LHCN-M2 (cell line): ENCODE measurements at places on chromosomes 16 and 17. TPM values are rescaled to one million over a fixed set of nuclear protein-coding genes. Genes with fewer than 3 reads are reported as not detected.

DNA sequence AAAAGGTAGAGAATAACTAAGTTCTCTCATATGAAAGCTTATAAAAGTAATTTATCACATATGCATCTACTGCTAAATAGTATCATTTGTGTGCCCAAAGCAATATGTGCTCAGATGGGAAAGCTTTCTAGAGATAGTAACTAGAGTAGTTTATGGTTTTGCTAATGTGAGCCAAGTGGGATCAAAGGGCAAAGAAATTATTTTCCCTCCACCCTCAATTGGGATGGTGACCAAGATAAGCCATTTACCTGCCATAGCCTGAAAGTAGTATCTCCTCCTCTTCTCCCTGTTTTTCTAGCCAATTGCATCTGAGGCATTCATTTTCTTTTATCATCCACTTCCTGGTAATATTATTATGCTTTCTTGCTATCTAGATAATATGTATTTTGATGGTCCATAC, 41.9 kb upstream of the KCNJ16 start:
- no peak for DNase-seq

- DNase-seq, result no peak
Observed at GRCh38 chr17:27547301-27547683, 83.7 kb upstream of the LGALS9 start.

- peak; percentile 91 for DNase-seq
Observed at GRCh38 chr16:67910158-67910557, 17.1 kb downstream of the PSKH1 start.

DNA sequence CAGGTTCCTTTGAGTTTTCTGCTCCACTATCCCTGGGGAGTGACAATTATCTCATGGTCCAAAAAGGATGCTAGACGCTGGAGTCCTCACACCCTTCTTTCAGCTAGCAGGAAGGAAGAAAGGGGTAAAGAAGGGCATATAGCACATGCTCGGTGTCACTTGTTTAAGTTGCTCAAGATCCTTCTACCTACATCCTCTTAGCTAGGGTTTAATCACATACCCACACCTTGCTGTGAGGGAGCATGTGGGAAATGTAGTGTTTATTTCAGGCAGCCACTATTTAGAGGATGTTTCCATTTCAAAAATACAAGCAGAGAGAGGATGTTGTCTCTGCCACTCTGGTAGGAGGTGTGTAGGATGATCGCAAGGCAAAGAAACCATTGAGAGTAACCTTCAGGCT, 4.5 kb downstream of the PRKCB start:
- DNase-seq, result no peak

DNA sequence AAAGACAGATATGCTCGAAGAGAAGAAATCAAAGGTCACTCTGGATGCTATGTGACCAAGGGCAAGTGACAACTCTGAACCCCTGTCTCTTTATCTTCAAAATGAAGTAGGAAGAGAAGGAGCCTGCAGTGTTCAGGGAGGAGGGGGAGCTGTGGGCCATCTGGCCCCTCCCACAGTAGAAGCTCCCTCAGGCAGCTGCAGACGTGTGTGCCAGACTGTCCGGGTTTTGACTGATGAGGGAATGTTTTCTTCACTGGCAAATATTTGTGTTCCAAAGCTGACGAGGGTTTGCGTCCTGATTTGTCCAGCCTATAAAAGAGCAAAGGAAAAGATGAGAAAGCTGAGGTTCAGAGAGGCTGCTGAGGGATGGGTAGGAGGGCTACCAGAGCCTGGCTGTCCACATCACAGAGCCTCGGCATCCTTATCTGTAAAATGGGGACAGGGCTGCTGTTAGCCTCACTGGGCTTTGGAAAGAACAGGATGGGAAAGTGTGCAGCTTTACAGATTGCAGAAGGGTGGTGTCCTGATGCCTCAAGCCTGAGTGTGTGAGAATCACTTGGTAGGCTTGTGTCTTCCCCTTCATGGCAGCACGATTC, 1.8 kb upstream of the GINS2 start:
- peak; percentile 32 for DNase-seq

DNA sequence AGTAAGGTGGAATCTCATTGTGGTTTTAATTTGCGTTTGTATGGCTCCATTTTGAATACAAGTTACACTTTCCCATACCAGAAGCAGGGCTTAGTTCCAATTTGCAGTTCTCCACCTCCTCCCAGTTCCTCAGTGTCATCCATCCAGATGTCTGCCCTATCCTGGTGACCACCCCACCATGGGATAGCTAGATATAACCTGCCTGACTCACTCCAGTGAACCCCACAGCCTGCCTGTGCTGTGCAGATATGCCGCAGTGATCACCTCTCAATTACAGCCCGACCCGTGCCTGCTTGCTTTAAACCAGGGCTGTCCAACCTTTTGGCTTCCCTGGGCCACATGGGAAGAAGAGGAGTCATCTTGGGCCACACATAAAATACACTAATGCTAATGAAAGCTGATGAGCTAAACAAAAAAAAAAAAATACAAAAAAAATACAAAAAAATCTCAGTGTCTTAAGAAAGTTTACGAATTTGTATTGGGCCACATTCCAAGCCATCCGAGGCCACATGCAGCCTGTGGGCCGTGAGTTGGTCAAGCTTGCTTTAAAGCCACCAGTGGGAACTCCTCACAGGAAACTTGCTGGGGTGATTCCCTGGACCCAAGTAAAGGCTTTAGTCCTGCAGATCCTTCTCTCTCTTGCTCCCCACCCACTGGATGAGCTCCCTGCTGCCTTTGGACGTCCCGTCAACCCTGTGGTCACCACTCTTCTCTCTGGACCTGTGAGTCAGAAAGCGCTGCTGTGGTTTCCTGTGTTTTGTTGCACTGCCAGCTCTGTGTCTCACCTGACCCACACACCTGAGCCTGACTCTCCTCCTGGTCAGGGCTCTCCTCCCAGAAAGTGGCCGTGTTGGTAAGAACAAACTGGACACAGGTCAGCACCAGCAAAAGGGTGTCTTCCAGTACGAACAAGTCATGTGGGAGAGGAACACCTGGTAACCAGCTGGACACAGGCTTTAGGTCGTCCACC, 83.0 kb downstream of the EMP2 start:
- DNase-seq, result no peak

DNA sequence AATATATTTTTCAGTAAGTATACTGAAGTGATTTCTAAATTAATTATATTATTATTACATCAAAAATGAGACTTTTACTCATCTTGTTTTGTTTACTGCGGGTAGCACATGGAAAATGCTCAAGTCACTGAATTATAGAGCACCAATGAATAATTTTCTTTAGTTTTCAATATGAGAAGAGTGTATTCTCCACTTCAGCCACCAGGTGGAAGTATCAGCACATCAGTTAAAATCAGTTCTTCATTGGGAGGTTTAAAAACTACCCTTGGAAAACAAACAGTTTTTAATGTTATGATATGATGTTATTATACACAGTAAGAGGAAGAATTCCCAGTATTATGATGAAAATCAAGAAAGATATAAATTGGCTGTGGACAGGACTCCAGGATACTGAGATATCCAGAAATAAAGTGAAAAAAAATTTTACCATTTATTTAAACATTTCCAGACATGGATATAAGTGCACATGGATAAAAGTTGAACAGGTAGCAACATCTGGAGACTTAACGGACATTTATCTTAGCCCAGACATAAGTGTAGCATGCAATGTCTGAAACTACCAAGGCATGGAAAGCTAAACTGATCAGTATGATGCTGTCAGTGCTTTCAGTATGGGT, 467.3 kb downstream of the KCNJ2 start:
- DNase-seq, result peak; percentile 45

DNA sequence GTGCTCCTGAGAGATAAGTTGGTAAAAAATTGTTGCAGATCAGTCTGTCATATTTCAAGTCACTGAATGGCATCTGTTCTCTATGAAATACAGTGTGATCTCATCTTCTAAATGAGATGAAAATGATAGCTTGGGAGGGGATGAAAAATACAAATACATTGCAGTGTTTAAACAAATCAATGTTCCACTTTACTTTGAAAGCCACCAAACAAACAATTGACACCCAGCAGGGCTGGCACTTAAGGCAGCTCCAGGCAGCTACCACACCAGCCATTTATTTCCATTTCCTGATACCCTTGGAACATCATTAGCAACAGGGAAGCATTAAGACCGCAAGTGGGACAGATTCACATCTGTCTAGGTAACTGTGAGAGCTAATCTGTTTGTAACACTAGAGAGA, 827.6 kb upstream of the KIF2B start:
- DNase-seq, result no peak

DNA sequence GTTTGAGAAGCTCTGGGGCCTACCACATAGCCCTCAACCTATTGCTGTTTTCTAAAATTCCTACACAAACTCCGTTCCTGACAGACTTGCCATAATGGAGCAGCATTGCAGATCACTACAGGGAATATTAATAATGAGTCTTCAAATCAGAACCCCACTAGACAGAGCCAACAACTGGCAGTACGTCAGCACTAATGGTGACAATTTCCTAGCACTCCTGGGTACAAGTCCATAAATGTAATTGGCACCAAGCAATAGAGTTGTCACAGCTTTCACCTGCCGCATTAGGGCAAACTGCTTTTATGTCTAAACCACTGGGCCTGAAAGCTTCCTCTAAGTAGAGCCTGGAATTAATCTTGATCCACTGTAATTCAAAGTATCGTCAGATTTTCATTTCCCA, 25.5 kb upstream of the ABAT start:
- no peak for DNase-seq

GRCh38 chr17:50920891-50921586, 54.9 kb upstream of the TOB1 start:
- no peak for DNase-seq

DNA sequence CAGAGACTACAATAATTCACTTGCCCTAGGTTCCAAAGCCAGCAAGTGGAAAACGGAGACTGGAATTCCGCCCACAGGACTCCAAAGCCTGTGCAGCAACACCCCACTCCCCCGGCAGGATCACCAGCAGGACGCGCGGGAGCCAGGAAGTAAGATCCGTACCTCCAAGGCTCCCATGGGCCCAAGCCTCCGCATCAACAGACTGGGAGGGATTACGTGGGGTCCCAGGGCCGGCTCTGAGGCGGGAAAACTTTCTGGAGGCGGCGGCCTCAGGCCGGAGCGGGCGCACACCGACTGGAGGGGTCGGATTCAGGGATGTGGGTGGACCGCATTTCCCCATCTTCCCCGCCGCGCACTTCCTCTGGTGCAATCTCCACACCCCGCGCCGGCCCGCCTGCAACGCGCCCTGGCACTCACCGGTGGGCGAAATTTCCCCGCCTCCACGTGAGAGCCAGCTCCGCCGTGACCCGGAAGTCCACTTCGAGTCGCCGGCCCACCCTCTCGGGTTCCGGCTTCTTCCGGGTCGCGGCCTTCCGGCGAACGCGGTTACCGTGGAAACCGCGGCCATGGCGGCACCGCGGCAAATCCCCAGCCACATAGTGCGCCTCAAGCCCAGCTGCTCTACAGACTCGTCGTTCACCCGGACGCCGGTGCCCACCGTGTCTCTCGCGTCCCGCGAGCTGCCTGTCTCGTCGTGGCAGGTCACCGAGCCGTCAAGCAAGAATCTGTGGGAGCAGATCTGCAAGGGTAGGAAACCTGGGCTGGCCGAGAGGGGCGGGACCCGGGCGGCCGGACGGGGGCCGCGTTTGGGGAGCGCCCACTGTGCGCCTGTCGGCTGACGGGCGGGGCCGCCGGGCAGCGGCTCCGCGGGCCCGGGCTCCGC, at the start of the genes IQCK and KNOP1:
Gene IQCK (plus strand): TSS at position 531 of the 883 bp plus-strand sequence. CDS start 36 bp downstream, at position 567.
Gene KNOP1 (minus strand): TSS at position 487 of the 883 bp plus-strand sequence. CDS start 3,192 bp downstream, outside the sequence.
- peak; percentile 82 for DNase-seq

DNA sequence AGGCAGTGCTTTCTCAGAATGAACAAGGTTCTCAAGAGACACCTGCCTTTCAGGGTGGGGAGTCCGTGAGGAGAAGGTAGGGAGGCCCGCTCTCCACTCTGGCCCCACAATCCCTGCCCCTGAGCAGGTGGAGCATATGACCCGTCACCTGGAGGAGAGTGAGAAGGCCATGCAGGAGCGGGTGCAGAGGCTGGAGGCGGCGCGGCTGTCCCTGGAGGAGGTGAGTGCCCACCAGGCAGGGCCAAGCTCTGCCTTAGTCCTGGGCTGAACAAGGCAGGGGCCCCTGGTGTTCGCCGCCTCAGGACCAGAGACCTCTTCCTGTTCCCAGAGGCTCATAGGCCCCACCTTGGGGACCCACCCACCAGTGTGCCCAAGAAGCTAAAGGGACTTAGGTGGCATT, 2.5 kb upstream of the RAC3 start:
- DNase-seq, result no peak

GRCh38 chr16:57810197-57811031, 8.1 kb upstream of the KIFC3 start:
- DNase-seq, result peak; percentile 87

- DNase-seq, result no peak
Observed at GRCh38 chr16:86496262-86496928, 13.9 kb upstream of the FOXF1 start.

DNA sequence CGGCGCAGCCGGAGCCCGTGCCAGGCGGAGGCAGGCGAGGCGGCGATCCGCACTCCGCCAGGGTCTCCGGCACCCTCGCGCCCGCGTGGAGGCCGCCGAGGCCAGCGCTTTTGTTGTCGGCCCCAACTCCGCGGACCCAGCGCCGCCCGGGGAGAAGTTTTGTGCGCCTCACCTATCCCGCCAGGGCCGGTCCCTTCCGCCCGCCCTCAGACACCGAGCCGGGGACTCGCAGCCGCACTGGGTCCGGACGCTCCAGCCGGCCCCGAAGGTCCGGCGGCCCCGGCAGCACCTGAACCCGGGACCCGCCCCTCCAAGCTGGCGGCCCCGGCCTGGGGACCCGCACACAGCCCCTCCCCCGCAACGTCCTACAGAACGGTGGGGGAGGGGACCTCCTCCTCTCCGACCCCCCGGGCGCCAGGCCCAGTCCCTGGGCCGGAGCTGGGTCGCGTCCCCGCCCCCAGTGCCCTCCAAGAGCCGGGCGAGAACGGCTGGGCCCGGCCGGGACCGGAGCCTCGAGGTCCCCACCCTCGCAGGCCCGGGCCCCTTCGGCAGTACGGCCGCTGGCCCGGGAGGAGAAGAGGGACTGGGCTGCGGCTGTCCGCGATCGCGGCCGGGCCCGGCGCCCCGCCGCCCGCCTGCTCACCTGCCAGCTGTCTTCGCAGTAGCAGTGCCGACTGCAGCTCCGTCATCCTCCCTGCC, 698 bp downstream of the UBE2G1 start:
- DNase-seq, result peak; percentile 9

- DNase-seq, result peak; percentile 45
Observed at GRCh38 chr16:84924331-84925091, 86.8 kb downstream of the ZDHHC7 start.

The MAPT gene
- 0.06 TPM in 1 of 2 replicates, not detected in the other for total RNA-seq

The WNT9B gene
- total RNA-seq, result not detected in 2 replicates

The C1QTNF1 gene
- total RNA-seq, result 5.7 and 6.7 TPM in 2 replicates

The FBXO39 gene
- total RNA-seq, result not detected in 2 replicates

The ICAM2 gene
- total RNA-seq, result 0.29 and 1.2 TPM in 2 replicates

The CHST4 gene
- 0.17 TPM in 1 of 2 replicates, not detected in the other for total RNA-seq

The SECTM1 gene
- total RNA-seq, result 139 and 147 TPM in 2 replicates

The DHX8 gene
- total RNA-seq, result 35.8 and 41.8 TPM in 2 replicates

The BTBD17 gene
- total RNA-seq, result not detected in 2 replicates

The RPL27 gene
- total RNA-seq, result 676 and 967 TPM in 2 replicates

The PPM1E gene
- total RNA-seq, result under 0.01 and 0.11 TPM in 2 replicates
